ENCODE measurements at places on chromosomes 11 and 22.

GRCh38 chr11:72759468-72759985 lies 7.3 kb upstream of the ARAP1 start:
- no peak for DNase-seq

GRCh38 chr11:10797531-10797930 lies 11.2 kb downstream of the EIF4G2 start:
- no peak for DNase-seq

GRCh38 chr22:36164621-36165020 lies 4.1 kb upstream of the APOL3 start:
- DNase-seq = no peak

GRCh38 chr22:38083931-38084631 lies at the start of gene SLC16A8:
Gene SLC16A8 (minus strand): TSS chr22:38084184. CDS start chr22:38082873, 1,311 bp downstream.
- DNase-seq = no peak

- DNase-seq = no peak
Observed at GRCh38 chr11:19226378-19227195, 14.2 kb downstream of the E2F8 start.

All from astrocyte of the spinal cord (primary cell).